ENCODE measurements at places on chromosomes 11 and 22.

GRCh38 chr22:21992593-21993237 is 10.1 kb upstream of the TOP3B start:
- DNase-seq, result no peak

- no peak for DNase-seq
Observed at GRCh38 chr11:116962108-116962507, 124.7 kb upstream of the APOA1 start.

DNA sequence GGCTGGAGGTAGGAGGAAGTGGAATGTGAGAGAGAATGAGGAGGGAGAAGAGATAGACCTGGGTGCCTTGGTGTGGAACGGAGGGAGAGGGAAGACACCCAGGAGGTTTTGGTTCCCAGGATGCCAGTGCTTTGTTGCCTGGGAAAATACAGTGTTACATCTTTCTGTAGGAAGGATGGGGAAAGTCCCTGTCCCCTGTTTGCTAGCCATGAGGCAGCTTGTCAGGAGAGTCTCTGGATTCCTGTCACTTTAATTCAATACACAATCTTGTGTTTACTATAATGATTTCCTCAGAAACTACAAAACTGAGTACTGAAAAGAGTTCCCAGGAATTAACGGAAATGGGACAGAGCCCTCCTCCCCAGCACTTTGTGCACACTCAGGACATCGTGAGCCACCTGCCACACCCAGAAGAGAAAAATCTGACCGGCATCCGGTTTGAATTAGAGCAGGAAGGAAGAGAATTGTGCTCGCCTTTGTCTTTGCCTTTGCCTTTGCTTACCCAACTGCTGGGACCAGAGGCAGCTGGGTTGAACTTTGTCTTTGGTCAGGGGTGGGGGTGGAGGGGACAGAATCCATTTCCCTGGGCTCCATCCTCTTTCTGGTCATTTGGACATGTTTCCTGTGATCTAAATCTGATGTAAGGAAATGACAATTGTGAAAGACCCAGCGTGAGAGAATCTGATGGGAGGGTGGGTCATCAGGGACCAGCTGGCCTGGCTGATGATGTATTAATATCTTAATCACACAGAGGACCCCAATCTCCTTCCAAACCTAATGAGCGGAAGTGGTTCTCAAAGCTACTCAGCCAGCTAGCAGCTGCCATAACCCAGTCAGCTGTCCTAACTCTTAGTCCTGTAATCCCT is 1.3 kb upstream of the LIMK2 start:
- DNase-seq, result no peak

- DNase-seq, result no peak
Observed at GRCh38 chr11:17720796-17721171, 1.4 kb downstream of the MYOD1 start.

GRCh38 chr11:133525976-133526375 is 6.3 kb downstream of the OPCML start:
- no peak for DNase-seq

GRCh38 chr11:84902445-84902844 is 724.7 kb downstream of the DLG2 start:
- DNase-seq, result no peak

GRCh38 chr11:67451658-67451976 is 912 bp downstream of the GPR152 start:
- DNase-seq, result no peak

GRCh38 chr11:9596926-9597464 is 23.5 kb downstream of the WEE1 start:
- DNase-seq, result no peak

GRCh38 chr11:69301081-69301454 is 7.1 kb downstream of the MYEOV start:
- DNase-seq, result no peak

DNA sequence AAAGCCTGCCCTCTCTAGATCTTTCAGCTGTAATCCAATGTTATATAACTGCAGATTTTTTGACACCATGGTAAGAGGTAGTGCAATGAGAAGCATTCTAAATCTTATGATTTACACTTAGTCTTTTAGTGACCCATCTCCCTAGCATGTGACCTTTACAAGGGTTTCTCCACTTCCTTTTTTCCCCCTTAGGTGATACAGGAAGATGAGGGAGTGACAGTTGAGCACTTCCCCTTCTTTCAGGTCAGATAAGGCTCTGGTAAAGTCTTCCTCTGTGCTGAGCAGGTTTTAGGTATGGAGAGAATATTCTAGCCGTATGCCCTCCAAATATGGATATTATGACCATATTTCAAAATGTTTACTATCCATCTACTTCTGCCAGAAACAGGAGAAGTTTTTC is 753.6 kb downstream of the JRKL start:
- DNase-seq, result no peak

GRCh38 chr11:42255906-42256305 is 796.5 kb upstream of the LRRC4C start:
- DNase-seq, result no peak

DNA sequence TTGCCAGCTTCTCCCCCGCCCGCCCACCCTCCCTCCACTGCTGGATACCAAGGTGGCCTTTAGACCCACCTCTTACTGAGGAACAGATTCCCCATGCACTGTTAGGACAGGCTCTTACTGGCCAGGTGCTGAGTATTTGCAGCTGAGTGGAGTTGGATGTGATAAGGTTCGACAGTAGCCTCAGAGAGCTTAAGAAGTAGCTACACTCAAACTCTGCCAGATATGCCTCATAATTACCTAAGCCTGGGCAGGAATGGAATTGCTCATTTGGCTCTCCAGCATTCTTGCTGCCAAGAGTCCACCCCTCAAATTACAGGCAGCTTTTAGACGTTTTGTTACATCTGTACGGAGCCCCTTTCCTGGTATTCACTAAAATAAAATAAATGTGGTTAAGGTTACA is 9.6 kb downstream of the FAM181B start:
- DNase-seq, result no peak

GRCh38 chr22:50034126-50035081 is 21.8 kb upstream of the IL17REL start:
- DNase-seq, result no peak

GRCh38 chr11:76313271-76313670 is 67.7 kb downstream of the THAP12 start:
- no peak for DNase-seq

DNA sequence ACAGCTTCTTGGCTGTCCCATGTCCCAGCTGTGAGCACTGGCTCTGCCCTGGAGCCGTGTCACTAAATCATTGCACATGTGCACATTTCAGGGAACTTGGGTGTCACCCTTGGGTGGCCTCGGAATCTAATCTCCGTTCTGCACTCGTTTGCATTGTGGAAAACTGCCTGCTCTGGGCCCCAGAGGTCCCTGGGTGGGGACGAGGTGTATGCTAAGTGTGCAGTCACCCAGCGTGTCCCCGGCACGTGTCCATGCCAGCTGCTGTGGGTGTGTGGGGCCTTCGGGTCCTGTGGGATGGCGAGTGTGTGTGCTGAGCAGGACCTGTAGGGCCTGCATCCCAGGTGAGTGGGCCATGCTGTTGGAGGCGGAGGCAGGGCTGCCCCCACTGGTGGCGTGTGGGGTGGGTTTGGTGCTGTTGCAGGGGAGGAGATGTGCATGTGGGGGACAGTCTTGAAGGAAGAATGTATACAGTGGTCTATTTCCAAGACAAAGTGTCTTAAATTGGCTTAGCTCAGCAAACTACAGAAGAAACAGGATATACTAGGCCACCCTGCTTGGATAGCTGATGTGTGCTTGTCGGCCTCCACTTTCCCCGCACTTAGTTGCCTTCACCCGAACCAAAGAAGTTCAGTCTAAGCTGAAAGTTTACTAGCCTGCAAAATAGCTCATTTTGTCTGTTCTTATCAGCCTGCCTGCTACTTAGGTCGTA is 14.6 kb downstream of the TANGO2 start:
- DNase-seq, result no peak

GRCh38 chr11:66465373-66466224 is 1.1 kb upstream of the PELI3 start:
- no peak for DNase-seq

GRCh38 chr11:1036931-1037330 is 413 bp upstream of the MUC6 start:
- DNase-seq, result no peak

Measured in tibial nerve (tissue), 4 donors.